ENCODE measurements at places on chromosomes 7 and 10.
A peak's percentile ranks its signal among the peaks of the same experiment; 100 is the strongest.

DNA sequence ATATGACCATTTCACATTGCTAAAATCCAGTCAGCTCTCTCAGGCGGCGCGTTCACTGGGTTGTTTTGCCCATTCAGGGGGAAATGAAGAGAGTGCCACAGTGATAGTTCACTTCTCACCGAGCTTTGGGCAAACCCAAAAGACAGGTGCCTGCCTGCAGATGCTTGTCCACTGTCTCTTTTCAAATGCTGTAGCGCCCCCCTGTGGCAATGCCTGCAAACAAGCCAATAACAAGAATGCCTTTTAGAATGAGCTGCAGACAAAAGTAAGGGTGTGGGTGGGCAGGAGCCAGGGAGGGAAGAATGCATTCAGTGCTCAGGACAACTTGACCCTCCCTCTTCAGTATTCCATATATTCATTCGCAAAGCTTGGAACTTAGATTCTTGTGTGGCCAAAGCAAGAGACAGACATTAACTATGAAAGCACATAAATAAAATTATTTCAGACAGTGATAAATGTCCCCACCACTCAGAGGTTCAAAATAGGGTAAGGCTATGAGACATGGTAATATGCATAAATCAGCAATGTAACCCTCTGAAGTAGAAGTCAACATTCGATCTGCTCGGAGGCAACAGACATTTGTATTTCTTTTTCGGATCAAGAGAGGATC lies 86.9 kb downstream of the JAZF1 start:
- peak; percentile 38 for DNase-seq

DNA sequence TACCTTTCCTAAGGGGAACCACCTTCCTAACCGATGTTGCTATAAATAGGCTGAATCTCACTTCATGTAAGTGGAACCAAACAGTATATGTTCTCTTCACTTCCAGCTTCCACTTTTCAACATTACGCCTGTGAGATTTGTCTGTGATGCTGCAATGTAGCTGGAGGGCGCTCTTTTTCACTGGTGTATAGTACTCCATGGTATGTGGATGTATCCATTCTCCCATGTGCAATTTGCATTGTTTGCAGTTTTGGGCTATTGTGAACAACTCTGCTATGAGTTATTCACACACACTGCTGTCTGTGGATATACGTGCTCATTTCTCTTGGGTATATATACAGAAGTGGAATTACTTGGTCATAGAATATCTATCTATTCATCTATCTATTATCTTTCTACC lies 75.9 kb upstream of the GNA12 start:
- DNase-seq, result no peak

GRCh38 chr10:96626795-96627194 lies 40.0 kb upstream of the TM9SF3 start:
- no peak for DNase-seq

DNA sequence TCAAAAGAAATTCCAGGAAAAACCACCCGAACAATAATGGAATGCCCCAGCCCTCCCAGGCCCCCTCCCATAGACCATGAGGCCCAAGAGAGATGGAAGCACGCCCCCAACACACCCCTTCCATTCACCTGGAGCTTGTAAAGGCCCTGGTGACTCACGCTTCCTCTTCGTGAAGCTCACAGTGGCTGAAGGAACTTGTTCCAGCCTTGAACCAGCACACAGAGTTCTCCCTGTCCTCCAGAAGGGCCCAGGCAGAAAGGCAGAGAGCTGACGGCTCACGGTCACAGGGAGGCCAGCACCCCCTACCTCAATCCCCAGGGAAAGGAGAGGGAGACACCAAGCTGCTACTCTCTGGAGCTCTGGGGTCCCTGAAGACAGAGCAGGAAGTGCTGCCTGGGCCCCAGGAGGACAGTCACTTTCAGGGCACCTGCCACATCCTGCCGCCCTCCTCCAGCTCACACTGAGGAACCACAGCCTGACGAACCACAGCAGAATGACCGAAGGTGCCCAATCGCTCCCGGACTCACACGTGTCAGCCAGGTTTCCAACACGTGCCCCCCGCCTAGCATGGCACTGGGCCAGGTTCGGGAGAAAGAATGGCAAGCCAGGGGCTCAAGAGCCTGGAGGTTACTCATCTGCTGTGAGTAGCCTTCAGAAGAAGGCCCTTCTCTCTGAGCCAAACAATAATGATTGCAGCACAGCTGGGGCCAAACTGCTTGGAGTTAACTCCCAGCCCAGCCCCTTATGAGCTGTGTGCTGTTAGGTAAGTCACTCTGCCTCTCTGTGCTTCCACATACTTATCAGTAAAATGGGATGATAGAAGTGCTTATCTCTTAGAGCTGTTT lies 52.8 kb downstream of the DLG5 start:
- DNase-seq, result peak; percentile 41

GRCh38 chr7:5525271-5526099 lies 101.9 kb upstream of the TNRC18 start:
- DNase-seq, result peak; percentile 40

- DNase-seq, result no peak
Observed at GRCh38 chr7:150727381-150727780, 9.8 kb upstream of the GIMAP5 start.

- no peak for DNase-seq
Observed at GRCh38 chr10:129520440-129521080, 53.5 kb downstream of the MGMT start.

- DNase-seq, result no peak
Observed at GRCh38 chr10:48768926-48769325, 84.3 kb downstream of the WDFY4 start.

DNA sequence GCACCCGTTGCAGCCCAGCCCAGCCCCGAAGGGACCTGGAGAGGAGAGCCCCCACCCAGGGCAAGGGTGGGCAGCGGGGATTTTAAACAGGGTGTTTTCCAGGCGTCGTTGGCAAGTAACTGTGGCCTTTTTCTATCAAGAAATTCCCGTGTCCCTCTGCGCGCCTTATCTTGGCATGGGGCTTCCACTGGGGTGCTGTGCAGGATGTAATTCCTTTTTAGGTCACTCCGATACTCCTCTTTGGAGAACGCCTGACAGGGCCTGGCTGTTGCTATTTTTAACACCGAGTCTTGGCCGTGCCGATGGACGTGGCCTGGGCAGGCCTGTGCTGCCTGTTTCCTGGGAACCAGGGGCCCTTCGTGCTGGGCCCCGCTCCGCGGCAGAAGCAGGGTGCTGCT lies 93.8 kb downstream of the INPP5A start:
- DNase-seq, result no peak

Data from CD4-positive, alpha-beta T cell treated with Interleukin-21 for 1 hour (primary cell).